ENCODE measurements at places on chromosomes 2 and 18.
A peak's percentile ranks its signal among the peaks of the same experiment; 100 is the strongest.

DNA sequence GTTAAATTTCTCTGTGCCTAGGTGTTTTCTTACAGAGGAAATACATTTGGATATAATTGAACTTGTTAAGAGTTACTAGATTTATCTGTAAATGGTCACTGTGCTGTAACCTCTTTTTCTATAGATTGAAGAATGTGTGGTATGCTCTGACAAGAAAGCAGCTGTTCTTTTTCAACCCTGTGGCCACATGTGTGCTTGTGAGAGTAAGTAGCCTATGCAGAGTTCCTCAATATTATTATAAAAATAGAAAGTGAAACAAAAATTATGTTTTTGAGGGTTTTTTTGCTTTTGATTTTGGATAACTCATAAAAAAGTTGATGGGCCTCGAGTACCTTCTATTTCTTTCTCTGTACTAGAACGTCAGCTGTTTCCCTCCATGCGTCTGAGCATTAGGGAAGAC, 112.4 kb downstream of the MIB1 start:
- DNase-seq: no peak

GRCh38 chr2:84980263-84980983, 9.5 kb downstream of the KCMF1 start:
- DNase-seq: no peak

DNA sequence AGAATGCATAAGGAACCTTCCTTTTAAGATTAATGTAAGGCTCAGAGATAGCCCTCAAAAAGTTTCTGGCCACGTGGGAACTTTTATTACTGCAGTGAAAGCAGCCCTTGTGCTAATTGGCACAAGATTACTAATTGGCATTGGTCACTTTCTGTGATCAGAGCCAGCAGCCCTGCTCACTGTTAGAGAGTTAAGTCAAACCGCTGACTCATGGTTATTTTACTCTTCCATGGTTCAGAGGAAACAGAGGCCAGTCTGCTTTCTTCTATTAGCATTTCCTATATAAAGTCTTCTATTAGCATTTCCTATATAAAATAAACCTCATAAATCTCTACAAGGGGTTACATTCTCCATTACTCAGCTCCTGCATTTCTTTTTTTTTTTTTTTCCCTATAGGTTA, 1.5 kb upstream of the SLC35G4 start:
- no peak for DNase-seq

GRCh38 chr2:132830321-132830827, 160.4 kb upstream of the LYPD1 start:
- no peak for DNase-seq

DNA sequence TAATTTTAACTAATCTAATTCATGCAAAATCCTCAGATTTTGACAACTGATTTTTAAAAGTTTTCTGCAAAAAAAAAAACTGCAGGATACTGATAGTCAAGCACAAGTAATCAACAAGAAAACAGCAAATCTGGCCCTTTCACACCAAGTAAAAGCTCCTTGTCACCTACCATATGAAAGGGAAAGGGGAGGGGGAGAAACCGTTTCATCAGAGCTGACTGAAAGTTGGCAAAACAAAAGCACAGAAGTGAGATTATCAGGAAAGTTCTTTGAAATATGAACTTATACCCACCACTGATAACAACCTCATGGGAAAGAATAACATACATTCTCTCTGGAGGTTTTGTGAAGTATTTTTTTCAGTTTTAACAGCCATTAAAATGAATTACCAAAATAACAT, 38.7 kb downstream of the ZNF521 start:
- DNase-seq: no peak

DNA sequence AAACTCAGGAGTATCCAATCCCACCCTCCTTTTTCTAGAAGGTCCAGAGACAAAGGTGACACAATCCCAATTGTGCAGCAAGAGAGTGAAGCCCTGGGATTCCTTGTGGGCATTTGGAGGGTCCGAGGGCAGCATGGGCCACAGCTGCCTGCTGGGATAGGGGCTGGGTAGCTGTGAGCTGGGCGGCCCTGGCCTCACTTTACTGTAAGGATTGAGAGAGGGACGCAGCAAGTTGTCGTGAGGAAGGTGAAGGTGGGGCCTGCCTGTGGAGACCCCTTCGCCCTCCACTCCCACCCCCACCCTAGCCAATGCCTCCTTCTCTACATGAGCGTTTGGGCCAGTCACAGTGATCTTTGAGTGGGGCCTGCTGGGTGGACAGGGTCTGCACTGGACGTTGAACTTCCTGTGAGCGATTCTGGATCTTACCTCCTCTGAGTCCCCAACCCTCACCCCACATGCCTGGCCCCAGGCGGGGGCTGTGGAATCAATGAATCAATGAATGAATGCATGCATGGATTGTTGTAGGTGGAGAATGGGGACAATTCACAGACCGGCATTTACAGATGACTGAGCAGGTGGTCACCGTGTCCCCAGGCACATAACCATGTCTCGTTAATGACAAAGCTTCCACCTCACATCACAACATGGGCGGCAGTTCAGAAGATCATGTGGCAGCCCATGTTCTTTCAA, 107.2 kb downstream of the INHBB start:
- no peak for DNase-seq

DNA sequence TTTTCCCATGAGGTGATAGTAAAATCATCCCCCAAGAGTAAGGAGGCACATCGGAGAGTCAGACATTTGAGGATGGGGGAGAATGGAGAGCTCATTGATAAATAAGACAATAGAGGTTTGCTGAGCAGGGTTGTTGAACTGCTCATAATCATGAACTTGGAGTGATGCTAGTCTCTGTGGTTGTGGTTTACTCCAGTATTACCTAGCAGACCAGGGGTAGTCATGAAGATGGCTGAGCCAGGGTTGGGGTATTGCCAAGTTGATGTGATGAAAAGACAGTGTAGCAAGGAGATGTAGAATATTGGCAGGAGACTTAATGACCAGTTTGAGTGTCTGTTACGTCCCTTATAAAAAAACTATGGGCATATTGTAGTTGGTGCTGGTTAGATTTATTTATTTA, 25.4 kb downstream of the CYBRD1 start:
- no peak for DNase-seq

DNA sequence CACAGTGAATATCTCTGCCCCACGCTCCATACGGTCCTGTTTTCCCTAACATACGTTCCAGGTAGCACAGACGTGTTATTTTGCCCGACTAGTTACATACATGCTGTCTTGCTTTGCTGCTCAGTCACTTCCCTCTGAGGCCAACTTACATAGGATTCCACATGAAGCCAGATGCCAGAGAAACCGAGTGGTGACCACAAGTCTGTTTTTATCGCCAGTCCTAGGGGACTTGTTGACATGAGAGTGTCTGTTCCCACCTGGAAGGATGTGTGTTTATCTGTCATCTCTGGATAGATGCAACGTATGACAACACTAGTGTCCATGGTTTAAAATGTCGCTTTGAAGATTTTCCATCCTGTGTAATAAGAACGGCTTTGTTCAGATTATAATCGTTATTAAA, 32.6 kb downstream of the PMAIP1 start:
- no peak for DNase-seq

- no peak for DNase-seq
Measured at GRCh38 chr2:33009249-33009648, 62.5 kb downstream of the LTBP1 start.

GRCh38 chr2:38889575-38889974, at the start of gene ARHGEF33:
ARHGEF33 (plus strand) TSS chr2:38889875; CDS start chr2:38919448, 29,573 bp downstream.
- no peak for DNase-seq

DNA sequence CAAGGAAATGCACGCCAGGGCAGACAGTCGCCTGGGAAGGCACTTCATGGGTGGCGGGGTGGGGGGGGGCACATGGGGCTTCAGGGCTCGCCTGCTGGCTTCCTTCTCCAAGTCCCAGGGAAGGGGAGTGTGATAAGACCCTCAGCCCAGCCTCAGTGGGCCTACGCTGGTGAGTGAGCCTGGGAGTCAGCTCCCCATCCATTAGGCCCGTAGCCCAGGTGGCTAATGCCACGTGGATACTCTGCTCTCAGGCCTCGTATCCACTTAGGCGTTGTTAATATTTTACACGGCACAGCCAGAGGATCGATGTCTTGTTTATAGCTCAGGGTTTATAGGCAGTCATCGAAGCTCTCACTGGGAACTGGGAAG, 47.1 kb downstream of the KCNIP3 start:
- no peak for DNase-seq

- DNase-seq: no peak
Measured at GRCh38 chr2:73640946-73641766, 1.1 kb downstream of the NAT8 start.

GRCh38 chr2:217231724-217232123, 371.9 kb upstream of the TNP1 start:
- DNase-seq: no peak

DNA sequence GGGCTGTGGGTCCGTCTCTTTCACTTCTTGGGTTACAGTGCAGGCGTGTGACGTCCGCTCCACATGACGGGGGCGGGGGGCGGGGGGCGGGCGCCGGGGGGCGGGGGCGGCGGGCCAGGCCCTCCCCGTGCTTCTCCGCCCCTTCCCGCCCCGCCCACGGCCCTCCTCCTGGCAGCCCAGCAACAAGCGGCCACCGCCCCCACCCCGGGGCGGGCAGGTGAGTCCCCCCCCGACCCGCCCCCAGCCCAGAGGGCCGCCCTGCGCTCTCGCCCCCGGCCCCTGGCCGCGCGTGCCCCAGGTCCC, 3.6 kb downstream of the ZNF516 start:
- DNase-seq: peak; percentile 23

GRCh38 chr2:123209202-123209601, 815.9 kb upstream of the CNTNAP5 start:
- no peak for DNase-seq

DNA sequence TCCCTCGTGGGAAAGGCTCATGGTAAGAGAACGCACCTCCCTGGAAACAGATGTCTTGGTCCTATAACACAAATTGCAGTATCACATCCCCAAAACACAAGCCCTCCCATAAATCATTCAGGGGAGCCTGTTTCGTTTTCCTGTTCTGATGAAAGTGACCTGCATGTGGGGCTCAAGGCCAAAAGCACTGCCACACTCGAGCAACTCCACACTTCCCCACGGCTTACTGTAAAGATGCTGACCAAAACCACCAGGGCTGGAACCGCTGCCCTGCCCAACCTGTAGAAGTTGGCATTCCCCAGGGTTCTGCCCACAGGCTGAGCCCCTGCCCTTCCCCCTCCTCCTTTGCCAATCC, 139.7 kb downstream of the BCL11A start:
- no peak for DNase-seq

GRCh38 chr2:239349453-239350135, 51.2 kb downstream of the HDAC4 start:
- peak; percentile 80 for DNase-seq

DNA sequence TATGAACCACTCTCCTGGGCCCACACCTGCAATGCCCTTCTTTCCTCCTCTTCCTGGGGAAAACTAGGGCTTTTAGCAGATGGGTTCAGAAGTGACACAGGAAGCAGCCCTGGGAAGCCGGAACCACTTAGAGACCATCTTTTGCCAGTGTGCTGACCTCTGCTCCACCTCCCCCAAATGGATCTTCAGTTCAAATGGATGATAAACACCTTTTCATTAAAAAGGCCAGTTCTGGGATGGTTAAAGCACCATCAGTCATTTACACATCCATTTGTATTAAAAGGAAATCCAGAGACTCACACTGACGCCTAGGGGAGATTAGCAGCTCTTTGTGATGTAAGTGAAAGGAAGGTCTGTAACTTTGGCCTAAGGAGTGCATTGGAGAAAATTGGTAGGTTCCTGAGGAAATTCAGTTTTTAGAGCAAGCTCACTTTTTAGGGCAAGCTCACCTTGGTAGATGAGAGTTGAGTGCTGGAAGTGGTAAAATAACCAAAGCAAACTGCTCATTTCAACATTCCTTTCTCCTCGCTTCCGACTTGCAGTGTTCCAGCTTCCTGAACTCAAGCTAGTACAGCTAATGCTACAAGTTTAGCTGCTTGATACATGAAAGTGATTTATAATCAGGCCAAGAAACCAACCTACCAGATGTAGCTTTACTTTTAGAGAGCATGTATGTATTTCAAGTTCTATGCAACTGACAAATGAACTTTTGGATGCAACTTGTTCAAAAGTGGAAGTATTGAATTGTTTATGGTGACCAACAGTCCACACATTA, 47.7 kb downstream of the ACTR2 start:
- DNase-seq: no peak

DNA sequence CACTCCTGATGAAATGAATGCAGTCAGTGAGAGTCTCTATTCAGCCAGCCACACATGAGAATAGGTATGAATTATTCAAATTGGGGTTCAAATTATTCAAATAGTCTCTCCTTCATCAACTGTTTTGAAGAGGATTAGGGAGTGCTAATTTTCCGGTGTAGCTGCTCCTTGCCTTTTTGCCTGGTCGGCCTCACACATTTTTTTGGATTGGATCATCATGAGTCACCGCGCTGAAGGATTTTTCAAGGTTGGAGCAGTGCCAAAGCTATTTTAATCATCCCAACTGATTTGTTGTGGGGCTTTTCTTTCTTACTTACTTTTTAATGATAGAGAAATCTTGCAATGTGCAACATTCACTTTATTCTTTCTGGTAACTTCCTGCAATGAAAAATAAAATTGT, 2.4 kb upstream of the DTNA start:
- DNase-seq: peak; percentile 66

- no peak for DNase-seq
Measured at GRCh38 chr2:239870276-239870675, 154.9 kb downstream of the NDUFA10 start.

DNA sequence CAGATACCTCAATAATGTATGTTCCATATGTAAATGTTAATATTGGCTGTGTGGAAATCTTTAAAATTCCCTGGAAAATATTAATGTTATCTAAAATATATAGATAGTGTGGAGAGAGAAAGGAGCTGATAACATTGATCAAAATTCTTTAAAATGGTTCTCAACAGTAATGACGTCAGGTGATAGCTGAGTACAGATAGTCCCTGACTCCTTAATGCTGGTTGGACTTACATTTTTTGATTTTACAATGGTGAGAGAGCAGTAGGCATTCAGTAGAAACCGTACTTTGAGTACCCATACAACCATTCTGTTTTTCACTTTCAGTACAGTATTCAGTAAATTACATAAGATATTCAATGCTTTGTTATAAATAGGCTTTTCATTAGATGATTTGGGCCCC, 146.6 kb downstream of the GALNT3 start:
- no peak for DNase-seq

DNA sequence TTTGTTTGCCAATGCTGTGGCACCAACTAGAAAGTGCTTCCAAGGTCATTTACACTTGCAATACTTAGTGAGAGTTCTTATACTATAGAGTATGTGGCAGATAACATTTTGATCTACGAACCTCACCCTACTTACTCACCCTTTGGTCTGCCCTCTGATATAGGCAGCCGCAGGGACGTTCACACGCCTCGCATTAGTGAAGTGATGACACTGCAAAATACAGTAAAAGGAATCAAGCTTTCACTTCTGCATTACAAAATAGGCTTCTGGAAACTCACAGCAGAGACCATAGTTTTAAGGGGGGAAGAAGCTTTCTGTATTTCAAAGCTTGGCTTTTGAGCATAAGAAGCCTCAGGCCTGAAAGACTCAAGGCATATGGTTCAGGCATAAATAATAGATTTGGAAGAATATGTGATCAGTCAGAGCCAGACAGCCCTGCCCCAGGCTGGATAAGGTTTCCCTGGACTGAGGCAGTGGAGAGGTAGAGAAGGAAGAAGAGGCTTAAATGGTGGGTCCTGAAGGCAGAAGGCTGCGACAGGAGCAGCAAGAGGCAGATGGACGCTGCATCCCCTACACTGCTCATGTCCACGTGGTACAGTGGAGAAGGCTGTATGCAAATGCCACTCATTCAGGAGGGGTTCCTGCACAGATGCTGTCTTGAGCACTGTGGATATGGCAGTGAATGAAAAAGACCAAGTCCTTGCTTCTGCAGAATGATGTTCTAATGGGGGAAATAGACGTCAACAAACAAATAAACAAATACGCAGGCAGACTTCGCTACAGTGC, 63.1 kb downstream of the FECH start:
- DNase-seq: no peak

Measured in SW480 (cell line).